Myocyte (in vitro differentiated cells): ENCODE measurements at places on chromosomes 16 and 17. TPM values are rescaled to one million over a fixed set of nuclear protein-coding genes. Genes with fewer than 3 reads are reported as not detected.

- no peak for DNase-seq
Observed at GRCh38 chr17:66570447-66571195, 264.3 kb upstream of the CACNG5 start.

DNA sequence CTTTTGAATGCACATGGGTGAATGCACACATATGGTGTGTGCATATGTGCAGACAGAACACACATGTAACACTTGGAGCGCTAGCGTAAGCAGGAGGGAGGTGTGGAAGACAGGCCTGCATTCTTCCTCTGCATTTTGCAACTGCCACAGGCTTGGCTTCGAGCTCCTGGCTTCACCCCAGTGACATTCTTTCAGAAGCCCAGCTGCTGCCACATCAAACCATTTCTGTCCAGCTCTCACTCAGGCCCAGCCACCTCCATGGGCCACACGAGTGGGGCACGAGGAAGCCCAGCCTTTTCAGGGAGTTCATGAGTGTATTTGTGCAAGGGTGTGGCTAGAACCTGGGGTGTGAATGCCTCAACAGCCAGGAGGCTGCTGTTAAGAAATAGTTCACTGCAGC, 18.8 kb downstream of the LGALS3BP start:
- DNase-seq = peak; percentile 88

GRCh38 chr17:35373984-35374765, 754 bp upstream of the SLFN11 start:
- DNase-seq = peak; percentile 29

SMPD3 gene
- 0.05 TPM in 1 of 2 replicates, not detected in the other for total RNA-seq

ACADVL gene
- total RNA-seq = 659 and 702 TPM in 2 replicates
